ENCODE measurements at places on chromosomes 5 and 9. TPM values are rescaled to one million over a fixed set of nuclear protein-coding genes. Genes with fewer than 3 reads are reported as not detected.
A peak's percentile ranks its signal among the peaks of the same experiment; 100 is the strongest.

GRCh38 chr5:170880084-170880483 lies 18.3 kb downstream of the RANBP17 start:
- DNase-seq, result no peak

NR4A3 gene
- 35.7 TPM for total RNA-seq

LCN2 gene
- not detected for total RNA-seq

CNTNAP3B gene
- total RNA-seq, result not detected

MPDZ gene
- total RNA-seq, result not detected

GRCh38 chr9:79185866-79186265 lies 385.9 kb upstream of the TLE4 start:
- DNase-seq, result no peak

GRCh38 chr5:153753645-153754432 lies 263.4 kb downstream of the GRIA1 start:
- no peak for DNase-seq

GRCh38 chr9:77598524-77598923 lies 49.6 kb downstream of the GNA14 start:
- DNase-seq, result no peak

DNA sequence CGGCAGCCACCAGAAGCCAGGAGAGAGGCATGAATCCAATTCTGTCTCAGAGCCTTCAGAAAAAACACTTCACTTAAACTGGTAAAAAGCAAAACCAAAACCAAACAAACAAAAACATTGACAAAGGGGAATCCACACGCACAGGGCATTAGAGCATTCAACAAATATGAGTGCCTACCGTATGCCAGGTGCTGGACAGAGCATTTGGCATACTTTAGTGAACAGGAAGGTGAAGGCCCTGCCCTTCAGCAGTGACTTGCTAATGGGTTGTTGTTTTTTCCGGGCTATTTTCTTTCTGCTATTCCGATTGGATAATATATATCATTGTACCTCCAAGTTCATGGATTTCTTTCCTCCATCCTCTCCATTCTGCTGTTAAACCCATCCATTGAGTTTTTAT lies 71.7 kb upstream of the RUFY1 start:
- no peak for DNase-seq

SARDH gene
- 2.3 TPM for total RNA-seq

DNA sequence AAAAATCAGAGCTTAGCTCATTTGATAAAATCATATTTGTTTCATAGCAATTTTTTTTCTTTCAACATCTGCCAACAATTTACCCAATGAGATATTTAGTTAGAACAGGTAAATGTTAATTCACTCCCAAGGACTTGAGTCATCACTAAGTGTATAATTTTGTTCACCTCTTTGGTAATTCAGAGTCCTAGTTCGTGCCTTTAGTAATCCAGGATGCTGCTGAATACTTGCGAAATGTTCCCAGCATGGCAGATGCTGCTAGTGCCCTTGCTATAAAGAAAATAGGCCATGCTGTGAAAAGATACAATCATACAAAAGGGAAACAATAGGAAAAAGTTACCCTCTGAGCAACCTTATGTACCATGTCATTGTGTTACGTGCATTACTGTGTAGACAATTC lies 210.5 kb downstream of the CSNK1G3 start:
- no peak for DNase-seq

- DNase-seq, result no peak
These were observed 48.6 kb downstream of the PHF2 start for GRCh38 chr9:93624977-93625376.

GRCh38 chr9:127463911-127464310 lies 12.6 kb downstream of the LRSAM1 start:
- no peak for DNase-seq

DNA sequence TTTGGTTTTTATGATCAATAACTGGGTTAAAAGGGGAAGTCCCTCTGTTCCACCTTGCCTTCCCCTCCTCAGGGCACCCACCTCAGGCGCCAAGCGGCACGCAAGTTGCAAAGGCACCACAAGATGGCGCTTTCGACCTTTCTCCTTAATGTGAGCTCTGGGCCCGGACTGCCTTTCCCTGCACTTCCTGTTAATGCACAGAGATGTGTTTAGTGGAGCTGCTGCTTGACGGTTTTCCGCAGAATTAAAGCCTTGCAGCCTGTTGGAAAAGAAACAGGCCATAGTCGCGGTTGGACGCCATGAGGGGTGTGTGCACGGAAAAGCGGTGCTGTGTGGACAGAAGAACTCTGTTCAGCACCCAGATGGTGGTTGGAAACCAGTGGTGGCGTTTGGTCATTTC lies 17.9 kb downstream of the CXCL14 start:
- DNase-seq, result peak; percentile 77

DNA sequence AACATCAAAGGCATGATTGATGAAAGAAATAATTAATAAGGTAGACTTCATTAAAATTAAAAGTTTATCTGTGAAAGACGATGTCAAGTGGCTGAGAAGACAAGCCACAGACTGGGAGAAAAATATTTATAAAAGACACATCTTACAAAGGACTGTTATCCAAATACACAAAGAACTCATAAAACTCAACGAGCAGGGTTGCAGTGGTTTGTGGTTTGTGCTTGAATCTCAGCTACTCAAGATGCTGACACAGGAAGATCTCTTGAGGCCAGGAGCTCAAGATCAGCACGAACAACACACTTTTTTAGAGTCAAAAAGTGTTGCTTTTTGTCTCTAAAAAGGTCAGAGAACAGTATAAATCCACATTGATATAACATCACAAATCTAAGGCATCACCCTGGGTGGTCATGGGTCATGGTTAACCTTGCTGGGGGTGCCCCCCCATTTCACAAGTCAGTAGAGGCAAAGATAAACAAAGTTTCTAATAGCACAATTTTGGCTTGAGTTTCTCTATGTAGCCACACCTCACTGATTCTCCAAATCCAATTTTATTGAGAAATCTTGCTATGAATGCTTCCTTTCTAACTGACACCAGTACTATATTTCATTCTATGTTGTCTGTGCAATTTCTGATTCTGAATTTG lies 342.9 kb upstream of the RPS23 start:
- DNase-seq, result no peak

TMEFF1 gene
- 0.14 TPM for total RNA-seq

GRCh38 chr9:37215830-37216229 lies 95.5 kb downstream of the ZCCHC7 start:
- DNase-seq, result no peak

GRK6 gene
- total RNA-seq, result 113 TPM

PURA gene
- 9.9 TPM for total RNA-seq

- DNase-seq, result no peak
These were observed 270.3 kb upstream of the MAP3K1 start for GRCh38 chr5:56545016-56545415.

IRX2 gene
- total RNA-seq, result not detected

DNA sequence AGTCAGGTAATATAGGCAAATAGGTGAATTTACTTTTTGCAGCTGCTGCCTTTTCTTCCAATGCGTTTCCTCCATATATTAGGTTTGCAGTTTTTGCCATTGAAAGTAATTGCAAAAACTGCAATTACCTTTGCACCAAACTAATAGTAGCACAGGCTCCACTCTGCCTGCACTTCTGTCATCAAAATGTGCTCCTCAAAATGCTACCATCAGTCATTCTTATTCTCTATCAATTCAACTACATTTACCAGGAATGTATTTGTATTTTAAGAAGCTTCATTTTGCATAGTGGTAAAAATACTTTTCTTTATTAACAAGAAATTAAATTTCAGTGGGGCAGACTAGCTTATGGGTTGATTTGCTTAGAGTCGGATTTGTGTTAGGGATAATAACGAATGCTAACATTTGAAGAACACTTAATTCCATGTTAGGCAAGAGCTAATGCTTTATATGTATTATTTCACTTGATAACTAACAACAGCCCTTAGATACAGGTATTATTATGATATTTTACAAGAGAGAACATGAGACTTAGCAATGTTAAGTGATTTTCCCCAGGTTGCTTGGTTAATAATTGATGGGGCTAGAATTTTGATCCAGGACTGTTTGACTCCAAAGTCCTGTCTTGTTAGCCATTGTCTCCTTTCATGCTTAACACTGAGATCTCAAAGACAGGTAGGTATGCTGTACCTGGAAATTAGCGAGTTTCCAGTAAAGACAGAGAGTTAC lies 300.4 kb downstream of the MAN2A1 start:
- no peak for DNase-seq

DNA sequence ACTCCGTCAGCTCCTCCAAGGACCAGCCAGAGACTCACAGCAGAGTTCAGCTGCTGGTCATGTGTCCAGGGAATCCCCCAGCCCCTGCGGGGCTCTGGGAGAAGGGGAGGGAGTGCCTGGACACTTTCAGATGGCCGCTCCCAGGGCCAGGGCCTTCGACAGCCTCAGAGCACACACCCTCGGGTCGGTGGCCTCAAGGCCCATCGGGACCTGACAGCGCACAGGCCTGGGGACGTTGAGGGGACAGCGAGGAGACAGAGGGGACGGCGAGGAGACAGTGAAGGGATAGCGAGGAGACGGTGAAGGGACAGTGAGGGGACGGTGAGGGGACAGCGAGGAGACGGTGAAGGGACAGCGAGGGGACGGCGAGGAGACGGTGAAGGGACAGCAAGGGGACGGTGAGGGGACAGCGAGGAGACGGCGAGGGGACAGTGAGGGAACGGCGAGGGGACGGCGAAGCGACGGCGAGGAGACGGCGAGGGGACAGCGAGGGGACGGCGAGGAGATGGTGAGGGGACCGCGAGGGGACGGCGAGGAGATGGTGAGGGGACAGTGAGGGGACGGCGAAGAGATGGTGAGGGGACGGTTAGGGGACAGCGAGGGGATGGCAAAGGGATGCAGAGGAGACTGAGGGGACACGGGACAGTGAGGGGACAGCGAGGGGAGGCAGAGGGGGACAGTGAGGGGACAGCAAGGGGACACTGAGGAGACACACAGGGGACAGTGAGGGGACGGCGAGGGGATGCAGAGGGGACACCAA lies 47.3 kb downstream of the SLC12A7 start:
- no peak for DNase-seq

- DNase-seq, result no peak
These were observed 195.4 kb downstream of the MPDZ start for GRCh38 chr9:13083963-13084528.

- no peak for DNase-seq
These were observed 4.3 kb upstream of the AFAP1L1 start for GRCh38 chr5:149267241-149267973.

DNA sequence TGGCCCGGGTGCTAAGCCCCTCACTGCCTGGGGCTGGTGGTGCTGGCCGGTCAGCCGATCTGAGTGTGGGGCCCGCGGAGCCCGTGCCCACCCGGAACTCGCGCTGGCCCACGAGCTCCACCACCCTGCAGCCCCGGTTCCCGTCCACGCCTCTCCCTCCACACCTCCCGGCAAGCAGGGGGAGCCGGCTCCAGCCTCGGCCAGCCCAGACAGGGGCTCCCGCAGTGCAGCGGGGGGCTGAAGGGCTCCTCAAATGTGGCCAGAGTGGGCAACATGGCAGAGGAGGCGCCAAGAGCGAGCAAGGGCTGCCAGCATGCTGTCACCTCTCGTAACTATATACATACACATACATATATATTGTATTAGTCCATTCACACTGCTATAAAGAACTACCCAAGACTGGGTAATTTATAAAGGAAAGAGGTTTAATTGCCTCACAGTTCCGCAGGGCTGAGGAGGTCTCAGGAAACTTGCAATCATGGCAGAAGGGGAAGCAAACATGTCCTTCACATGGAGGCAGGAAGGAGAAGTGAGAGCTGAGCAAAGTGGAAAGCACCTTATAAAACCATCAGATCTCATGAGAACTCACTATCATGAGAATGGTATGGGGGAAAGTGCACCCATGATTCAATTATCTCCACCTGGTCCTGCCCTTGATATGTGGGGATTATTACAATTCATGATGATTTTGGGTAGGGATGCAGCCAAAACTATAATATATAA lies 56.8 kb downstream of the LIX1 start:
- no peak for DNase-seq

ADGRD2 gene
- total RNA-seq, result not detected

DNA sequence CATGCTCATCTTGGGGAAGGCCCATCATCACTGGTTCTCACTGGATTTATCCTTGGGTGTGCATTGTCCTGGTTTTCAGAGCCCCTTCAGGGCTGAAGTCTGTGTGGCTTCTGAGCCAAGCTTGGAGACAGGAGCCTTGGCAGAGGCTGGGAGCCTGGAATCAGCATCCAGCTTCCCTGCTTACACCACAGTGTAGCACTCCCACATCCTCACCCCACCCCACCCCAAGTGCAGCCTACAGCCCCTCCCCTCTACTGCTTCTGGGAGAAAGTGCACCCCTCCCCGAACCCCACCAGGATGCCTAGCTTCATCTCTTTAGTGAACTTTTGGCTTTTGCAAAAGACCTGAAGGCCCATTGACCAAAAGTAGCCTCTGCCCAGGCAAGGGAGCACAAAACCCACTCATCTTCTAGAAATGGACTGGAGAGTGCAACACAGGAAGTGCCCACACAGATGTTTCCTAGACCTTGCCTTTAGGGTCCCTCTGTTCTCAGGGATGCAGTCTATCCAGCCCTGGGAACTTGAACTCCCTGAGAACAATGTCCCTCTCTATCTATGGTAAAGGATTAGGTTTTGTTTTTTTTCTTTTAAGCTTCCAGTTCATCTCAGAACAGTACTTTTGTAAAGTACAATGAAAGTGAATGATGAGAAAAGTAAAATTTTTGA lies 189.7 kb downstream of the PALM2AKAP2 start:
- DNase-seq, result no peak

- DNase-seq, result no peak
These were observed 9.4 kb downstream of the MYOZ3 start for GRCh38 chr5:150670275-150670947.

GRCh38 chr5:71892641-71893365 lies 173.7 kb downstream of the CARTPT start:
- no peak for DNase-seq

TICAM2 gene
- total RNA-seq, result 1.1 TPM

- no peak for DNase-seq
These were observed 10.1 kb downstream of the LCN12 start for GRCh38 chr9:136962163-136962562.

DNA sequence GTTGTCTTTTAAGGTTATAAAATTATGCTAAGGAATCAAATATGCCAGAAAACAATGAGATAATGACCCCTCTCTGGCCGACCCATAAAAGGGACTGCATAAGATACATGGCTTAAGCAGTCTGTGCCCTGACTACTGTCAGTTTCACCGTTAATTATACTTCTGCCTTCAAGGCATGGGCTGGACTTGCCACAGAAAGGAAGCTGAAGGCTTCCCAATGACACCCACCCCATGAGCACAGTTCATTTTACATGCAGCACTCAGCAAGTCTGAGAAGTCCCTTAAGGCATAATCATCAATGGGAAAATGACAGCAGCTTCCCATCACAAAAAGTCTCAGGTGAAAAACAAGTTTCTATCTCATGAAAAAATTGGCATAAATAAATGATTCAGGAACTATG lies 175.6 kb downstream of the GLIS3 start:
- DNase-seq, result no peak

- DNase-seq, result no peak
These were observed 14.4 kb upstream of the GRXCR2 start for GRCh38 chr5:145887217-145887616.

Measured in activated naive CD8-positive, alpha-beta T cell treated with anti-CD3 and anti-CD28 coated beads for 36 hours (primary cell).